ENCODE measurements at places on chromosomes 2 and 18.

DNA sequence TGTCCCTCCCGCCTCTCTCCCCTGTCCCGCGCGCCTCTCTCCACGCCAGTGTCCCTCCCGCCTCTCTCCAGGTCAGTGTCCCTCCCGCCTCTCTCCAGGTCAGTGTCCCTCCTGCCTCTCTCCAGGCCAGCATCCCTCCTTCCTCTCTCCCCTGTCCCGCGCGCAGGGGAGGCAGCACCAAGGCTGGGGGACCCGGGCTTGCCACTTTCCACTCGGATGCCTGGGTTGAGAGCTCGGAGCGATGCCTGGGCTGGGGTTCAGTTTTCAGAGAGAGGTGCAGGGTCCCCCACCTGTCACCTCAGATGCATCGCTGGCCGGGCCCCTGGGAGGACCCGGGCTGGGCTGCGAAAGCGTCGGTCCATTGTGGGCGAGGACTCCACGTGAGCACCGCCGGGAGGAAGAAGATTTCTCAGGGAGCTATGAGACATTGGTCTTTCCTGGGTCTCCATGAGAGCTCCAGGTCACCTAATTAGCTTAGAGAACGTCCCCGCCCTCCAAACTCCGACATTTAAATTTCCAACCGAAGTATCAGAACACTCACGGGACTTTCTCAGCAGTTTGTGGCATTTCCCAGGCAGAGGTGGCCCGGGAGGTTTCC, 2.1 kb downstream of the FBLN7 start:
- no peak for DNase-seq

GRCh38 chr2:25976983-25977741, 5.1 kb downstream of the KIF3C start:
- DNase-seq: no peak

- peak; percentile 4 for DNase-seq
Observed at GRCh38 chr2:189142893-189143759, 36.4 kb downstream of the COL5A2 start.

- no peak for DNase-seq
Observed at GRCh38 chr2:160241251-160242137, 41.4 kb upstream of the ITGB6 start.

DNA sequence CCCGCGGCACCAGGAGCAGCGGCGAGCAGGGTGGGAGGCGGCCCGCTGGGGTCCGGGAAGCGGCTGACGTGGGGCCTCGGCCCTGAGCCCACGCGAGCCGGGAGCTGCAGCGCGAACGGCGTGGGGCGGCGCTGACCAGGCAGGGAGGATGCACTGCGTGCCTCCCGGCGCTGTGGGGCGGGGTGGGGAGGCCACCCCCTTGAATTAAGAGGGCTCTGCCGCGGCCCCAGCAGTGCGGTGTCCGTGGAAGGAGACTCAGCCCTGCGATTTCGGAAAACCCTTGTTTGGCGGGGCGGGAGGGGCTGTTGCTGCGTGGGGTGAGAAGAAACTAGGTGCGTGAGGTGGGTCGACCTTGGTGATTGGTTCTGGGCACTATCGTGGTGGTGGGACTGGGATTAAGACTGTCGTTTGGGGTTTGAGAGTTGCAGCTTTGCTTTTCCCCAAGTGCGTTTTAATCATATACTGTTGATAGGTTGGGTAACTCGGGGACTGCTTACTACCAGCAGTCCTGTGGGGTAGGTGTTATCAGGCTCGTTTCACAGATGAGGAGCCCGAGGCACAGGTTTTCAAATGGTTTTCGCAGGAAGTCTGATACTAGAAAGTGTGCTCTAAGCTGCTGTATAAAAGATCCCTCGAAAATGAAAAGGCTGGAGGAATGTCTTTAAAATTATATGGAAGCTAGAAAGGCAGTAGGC, 722 bp downstream of the ACSL3 start:
- peak; percentile 9 for DNase-seq

- DNase-seq: no peak
Observed at GRCh38 chr2:100140582-100140981, 1.8 kb downstream of the AFF3 start.

- DNase-seq: no peak
Observed at GRCh38 chr2:24832073-24832461, 38.8 kb downstream of the CENPO start.

- DNase-seq: no peak
Observed at GRCh38 chr2:54008439-54008838, 37.6 kb upstream of the PSME4 start.

DNA sequence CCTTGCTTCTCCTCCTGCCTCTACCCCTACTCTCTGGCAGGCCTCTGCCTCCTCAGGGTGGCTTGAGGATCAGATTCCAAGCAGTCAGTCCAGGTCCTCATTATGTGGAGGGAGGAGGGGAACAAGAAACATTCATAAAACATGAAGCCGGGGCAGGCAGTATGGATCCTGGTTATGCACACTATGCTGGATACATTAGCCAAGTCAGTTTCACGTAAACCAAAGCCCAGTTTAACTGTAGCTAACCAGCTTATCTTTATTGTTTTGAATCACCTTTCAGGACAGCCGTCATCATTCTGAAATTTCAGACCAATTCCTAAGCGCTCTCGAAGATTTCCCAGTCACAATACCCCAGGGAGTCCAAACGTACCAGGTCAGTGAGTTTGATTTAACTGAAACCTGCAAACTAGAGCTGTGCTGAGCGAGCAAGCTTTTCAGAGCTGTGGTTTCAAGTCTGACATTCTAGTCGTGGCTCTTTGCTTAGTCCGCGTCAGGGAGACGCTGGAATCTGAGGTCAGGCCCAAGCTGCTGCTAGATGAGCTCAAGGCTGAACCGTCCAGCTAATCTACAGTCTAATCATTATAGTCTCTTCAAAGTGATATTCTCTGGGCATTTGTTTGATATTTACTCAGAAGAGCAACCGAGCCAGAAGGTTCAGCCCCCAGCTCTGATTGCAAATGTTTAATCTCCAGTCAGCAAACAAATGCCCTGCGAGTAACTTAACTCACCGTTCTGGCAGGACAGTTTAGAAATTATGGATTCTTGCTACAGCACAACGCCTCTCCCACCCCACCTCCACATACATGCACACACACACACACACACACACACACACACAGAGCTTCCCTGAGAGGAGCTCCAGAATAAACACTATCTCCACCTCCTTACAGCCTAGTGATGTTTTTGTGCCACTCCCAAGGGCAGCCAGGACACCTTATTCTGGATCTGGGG, 63.8 kb upstream of the BZW1 start:
- no peak for DNase-seq
